ENCODE measurements at places on chromosomes 4 and X.

DNA sequence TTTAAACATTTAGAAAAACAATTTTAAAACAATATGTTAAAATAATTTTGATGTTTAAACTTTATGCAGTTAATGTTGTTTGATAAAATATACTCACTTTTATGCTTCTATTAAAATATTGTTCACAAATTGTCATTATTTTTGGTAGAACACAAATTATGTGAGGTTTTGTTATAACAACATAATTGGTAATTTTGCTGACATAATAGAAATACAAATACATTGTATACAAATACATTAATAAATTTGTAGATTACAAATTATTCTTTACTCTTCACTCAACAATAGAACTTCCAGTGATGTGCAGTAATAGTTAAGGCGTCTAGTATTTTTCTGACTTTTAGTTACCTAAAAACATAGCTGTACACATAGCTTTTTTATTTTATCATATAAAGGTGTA, 1472.4 kb upstream of the ADGRL3 start:
- DNase-seq, result no peak

DNA sequence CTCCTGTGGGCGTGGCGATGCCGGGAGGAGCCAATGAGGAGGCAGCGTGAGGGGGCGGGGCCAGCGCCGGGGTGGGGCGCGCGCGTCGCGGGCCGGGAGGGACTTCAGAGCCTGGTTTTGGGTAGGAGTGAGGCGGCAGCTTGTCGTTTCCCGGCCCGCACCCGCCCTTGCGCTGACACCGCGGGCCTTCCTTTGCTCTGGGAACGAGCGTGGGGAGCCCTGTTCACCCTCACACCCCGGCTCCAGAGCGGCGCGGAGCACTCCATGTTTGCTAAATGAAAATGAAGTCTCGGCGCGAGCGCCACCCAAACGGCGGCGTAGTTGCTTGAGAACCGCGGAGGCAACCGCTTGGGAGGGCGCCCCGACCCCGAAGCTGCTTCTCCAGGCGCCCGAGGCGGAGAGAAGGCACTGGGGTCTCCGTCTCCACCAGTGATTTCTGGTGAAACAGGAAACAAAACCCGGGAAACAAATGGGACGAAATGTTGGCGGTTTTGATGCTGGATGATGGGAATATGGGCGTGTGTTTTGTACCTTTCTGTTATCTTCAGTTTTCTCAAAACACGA, 497 bp upstream of the GRPEL1 start:
- no peak for DNase-seq

GRCh38 chrX:72102760-72103159, 29.0 kb downstream of the RTL5 start:
- no peak for DNase-seq

DNA sequence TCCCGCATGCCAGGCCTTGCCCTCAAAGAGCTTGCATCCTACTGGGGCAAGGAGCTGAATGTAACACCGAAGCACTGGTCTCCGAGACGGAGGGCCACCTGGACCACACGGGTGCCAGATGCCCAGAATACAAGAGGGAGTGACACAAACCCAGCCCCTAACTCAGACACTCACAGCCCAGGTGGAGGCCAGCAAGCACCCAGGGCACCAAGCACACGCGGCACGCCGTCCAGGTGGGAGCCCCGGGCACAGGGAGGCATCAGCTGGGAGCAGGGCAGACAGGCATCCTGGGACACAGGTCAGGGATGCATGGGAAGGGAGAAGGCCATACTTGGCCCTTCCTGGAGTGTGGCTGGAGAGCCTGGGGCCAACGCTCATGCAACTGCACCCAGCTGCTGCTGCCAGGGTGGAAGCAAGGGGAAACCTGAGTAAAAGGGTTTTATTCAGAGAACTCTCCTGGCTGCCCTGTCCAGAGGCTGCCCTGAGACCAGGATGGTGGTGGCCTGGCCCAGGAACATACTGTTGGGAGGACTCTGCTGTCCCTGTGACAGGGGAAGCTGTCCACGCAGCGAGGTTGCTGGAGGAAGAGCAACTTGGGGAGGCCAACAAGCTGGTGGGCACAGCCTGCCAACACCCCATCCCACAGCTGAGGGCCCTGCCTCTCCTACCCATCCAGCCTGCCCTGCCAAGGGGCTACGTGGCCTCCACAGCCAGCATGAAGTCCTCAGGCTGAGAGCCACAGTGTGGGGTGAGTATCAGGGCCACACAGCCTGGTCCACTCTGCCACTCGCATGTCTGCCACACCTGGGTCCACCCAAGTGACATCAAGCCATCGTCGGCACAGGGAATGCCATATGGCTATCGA, 22.2 kb upstream of the PPP2R2C start:
- DNase-seq, result no peak

Measured in CD4-positive, alpha-beta T cell treated with Interleukin-17A for 4 hours (primary cell).